ENCODE measurements at places on chromosomes 2 and 18.

- no peak for DNase-seq
Observed at GRCh38 chr18:11506856-11507255, 102.5 kb upstream of the SLC35G4 start.

DNA sequence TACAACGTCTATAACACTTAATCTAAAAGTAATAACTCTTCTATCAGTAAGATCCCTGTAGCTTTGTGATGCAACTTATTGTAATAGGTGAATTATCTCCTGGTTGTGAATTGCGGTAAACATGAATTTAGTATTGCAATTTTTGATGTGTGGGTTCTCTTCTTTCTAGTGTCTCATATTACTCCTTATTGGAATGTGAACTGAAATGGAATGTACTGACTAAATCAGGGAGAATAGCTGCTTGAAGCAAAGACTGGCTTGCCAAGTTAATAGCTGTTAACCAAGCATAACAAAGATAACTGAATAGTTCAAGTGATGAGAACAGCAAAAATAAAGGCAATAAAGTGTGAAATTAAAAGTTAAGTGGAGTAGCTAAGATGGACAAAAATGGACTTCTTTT is 60.5 kb upstream of the TFPI start:
- no peak for DNase-seq

DNA sequence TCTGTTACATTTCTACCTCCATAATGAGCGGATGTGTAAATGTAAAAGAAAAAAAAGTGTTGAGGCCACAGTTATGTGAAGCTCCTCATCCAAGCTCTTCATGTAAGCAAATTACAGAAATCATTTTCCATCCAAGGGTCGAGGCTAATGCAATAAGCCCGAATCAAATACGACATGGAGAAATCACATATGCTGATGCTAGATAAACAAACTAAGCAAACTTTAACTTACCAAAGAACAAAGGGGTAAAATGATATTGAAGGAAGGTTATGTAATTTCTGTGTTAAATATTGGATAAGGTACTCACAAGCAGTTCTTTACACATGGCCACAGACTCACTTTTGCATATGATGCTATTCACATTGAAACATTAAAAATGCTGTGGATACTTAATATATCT is 310.2 kb upstream of the ID2 start:
- DNase-seq: no peak

- no peak for DNase-seq
Observed at GRCh38 chr18:74514860-74515495, 18.8 kb downstream of the CNDP2 start.

- no peak for DNase-seq
Observed at GRCh38 chr2:17272170-17272569, 246.1 kb downstream of the RAD51AP2 start.

DNA sequence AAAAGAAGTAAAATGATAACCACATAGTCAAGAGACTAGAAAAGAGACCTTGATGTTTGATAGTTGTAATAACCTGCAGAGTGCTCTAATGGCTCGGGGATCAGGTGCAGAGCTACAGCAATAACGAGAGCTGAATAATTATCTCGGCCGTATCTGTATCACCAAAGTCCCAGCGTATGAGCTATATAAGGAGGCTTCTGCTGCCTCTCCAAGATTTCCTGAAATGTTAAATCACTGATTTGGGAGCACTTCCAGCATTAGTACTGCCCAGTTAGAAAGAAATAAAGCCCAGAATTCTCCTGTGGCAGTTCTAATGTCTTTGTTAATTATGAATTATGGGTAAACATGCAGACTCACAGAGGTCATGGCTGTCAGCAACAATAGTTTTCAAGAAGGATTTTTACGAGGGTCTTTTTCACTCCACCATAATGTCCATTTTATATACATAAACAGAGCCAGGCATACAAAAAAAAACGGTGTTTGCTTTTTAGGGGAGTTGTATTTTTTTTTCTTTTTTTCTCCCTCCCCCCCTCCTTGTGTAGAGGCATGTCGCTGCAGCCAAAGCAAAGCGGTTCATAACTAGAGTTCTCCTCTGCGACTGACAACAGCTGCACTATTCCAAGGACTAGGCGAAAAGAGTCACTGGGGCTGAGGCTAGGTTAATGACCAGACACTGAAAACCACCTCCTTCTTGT is 168.3 kb upstream of the VRK2 start:
- no peak for DNase-seq

DNA sequence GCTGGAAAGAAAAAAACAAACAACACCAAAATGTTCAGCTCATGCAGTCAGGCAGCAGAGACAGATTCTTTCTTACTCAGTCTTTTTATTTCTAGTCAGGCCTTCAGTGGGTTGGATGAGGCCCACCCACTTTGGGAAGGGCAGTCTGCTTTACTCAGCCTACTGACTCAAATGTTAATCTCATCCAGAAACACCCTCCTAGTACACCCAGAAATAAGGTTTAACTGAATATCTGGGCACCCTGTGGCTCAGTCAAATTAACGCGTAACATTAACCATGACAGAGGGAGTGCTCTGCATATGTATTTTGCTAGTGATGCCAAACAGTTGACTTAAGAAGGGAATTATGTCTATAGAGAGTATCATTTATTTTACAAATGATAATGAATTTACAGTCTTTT is 401.6 kb downstream of the PARD3B start:
- DNase-seq: no peak

DNA sequence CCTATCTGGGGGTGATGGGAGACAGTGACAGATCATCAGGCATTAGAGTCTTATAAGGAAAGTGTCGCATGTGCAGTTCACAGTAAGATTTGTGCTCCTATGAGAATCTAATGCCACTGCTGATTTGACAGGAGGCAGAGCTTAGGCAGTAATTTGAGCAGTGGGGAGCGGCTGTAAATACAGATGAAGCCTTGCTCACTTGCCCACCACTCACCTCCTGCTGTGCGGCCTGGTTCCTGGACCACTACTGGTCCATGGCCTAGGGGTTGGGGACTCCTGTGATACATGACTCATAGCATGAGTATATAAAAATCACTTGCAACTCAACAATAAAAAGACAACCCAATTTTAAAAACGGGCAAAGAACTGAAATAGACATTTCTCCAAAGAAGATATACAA is 71.1 kb upstream of the ACAA2 start:
- DNase-seq: no peak

GRCh38 chr18:62802523-62802922 is 87.2 kb downstream of the PHLPP1 start:
- no peak for DNase-seq

- no peak for DNase-seq
Observed at GRCh38 chr2:1747065-1747941, 3.0 kb upstream of the PXDN start.

- no peak for DNase-seq
Observed at GRCh38 chr2:37587817-37588216, 83.6 kb downstream of the CDC42EP3 start.

- no peak for DNase-seq
Observed at GRCh38 chr2:214126135-214126534, 284.7 kb upstream of the VWC2L start.

DNA sequence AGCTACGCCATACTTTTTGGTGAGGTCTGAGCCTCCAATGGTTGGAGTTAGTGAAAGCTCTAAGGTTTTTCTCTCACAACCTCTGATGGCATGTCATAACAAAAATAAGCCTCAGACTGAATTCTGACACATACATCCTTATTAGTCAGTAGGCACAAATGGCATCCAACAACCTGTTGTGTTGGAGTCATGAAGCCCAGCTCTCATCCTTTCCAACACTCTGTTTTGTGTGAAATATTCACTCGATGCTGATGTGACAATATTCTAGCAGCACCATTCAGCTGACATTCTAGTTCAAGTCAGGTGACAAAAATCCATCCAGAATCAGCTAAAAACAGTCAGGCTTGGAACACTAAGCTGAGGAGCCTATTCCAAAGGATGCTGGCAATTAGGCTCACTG is 603.2 kb upstream of the ID2 start:
- no peak for DNase-seq

- DNase-seq: no peak
Observed at GRCh38 chr2:129872446-129872845, 107.0 kb upstream of the RAB6C start.

- no peak for DNase-seq
Observed at GRCh38 chr2:73105511-73105971, 7.2 kb downstream of the RAB11FIP5 start.

DNA sequence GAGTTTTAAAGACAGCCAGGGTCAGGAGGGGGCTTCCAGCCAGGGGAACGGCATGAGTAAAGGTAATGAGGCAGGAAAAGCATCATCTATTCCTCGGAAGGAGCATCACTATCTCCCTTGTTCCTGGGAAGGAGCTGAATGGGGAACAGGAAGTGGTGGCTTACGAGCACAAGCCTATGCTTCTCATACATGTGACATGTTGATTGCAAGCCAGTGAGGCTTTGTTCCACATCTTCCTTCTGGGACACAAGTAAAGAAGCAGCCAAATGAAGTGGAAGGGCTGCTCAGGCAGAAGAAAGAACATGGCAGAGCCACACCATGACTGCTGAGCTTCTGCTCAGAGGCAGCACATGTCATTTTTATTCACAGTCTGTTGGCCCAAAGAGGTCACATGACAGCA is 15.1 kb upstream of the LMAN1 start:
- DNase-seq: no peak

DNA sequence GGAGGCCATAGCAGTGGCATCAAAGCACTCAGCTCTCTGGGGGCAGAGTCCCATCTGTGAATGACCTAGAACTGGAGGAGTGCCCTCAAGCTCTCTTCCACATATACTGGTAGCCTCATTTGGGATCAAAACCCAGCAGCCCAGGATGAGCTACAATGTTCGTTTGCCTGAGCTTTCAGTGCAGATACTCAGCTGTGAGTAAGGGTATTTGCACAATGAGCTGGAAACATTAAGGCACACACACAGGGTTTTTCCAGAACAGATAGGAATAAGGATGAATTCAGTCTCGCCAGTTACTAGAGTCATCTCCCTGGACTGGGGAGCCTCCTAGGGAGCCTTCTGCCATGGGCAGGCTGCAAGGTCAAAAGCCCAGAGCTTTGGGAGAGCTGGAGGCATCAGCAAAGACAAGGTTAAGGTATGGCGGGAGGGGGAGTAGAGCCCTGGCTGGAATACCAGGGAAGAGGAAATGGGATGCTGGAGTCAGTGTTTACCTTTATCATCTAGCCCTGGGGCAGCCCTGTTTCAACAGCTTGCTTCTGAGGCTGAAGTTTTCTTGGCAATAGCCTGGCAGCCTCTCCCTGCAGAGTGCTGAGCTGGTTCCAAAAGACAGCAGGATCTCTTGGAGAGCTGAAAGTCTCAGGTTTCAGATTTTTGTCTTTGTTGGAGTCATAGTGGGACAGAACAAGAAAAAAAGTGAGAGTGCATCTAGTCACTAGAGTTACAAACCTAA is 187.7 kb downstream of the LOXHD1 start:
- DNase-seq: no peak

GRCh38 chr2:54122171-54122935 is 6.9 kb downstream of the ACYP2 start:
- no peak for DNase-seq

DNA sequence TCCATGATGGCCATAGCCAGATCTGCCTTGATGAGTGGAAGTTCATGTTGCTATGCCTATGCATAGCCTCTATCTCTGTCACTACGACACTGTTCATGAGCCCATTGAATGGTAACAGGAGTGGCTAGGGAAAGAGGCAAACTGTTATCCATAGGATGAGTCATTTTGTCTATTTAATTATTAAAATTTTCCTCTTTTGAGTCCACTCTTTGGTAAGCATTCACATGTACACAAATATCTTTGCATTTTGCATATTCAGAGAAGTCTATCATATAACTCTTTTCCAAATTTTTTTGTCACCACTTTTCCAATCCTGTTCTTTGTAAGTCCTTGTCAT is 364.4 kb downstream of the KCNJ3 start:
- no peak for DNase-seq

GRCh38 chr2:159907909-159908308 is 109.9 kb upstream of the CD302 start:
- DNase-seq: no peak

GRCh38 chr2:108617617-108618016 is 83.3 kb downstream of the LIMS1 start:
- DNase-seq: no peak

DNA sequence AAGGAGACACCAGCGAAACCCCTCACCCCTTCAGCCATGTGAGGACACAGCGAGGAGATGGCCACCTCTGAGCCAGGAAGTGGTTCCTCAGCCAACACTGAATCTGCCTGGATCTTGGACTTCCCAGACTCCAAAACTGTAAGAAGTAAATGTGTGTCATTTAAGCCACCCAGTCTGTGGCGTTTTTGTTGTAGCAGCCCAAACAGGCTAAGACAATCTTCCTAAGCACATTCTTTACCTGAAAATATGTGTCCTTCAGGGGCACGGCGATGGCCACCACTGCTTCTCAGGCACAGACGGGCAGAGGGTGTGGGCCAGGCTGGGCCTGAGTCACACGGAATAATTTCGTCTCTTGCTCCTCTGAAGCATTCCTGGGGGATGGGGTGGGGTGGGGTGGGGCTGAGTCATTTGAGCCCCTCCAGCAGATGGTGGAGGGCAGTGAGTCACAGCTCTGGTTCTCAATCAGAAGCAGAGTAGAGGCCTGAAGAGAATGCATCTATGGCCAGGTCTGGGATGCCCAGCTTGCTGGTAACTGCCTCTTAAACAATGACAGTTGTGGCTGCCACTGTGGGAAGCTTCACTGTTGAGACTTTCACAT is 142.4 kb downstream of the CAPN13 start:
- DNase-seq: no peak

DNA sequence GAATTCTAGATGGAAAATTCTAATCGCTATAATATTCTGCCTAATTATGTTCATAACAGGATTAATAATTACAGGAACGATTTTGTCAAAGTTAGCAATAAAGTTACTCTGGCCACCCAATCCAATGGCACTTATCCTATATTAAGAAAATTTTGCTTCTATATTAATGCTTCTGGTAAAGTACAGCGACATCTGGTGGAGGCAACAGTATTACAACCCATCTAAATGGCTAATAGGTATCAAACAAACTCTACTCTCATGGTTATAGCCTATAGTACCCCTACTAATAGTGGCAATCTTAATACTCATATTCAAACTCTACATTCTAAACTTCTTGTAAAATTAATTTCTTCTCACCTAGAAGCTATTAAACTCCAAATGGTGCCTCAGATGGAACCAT is 1084.7 kb upstream of the LRRTM1 start:
- DNase-seq: no peak

GRCh38 chr2:43001787-43002468 is 209.5 kb upstream of the HAAO start:
- no peak for DNase-seq

DNA sequence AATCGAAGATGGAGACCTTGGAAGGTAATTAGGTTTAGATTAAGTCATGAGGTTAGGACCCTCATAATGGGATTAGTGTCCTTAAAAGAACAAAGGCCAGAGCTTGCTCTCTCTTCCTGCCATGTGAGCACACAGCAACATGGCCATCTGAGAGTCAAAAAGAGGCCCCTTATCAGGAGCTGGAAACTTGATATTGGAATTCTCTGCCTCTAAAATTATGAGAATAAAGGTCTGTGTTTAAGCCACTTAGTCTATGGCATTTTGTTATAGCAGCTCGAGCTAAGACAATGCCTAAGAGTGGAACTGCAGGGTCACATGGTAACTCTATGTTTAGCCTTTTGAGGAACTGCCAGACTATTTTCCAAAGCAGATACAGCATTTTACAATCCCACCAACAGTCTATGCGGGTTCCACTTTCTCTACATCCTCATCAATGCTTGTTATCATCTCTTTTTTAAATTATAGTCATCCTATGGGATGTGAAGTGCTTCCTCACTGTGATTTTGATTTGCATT is 42.4 kb downstream of the THADA start:
- no peak for DNase-seq

- no peak for DNase-seq
Observed at GRCh38 chr2:161586517-161587167, 37.6 kb upstream of the SLC4A10 start.
